ENCODE measurements at places on chromosomes 1 and 21.

DNA sequence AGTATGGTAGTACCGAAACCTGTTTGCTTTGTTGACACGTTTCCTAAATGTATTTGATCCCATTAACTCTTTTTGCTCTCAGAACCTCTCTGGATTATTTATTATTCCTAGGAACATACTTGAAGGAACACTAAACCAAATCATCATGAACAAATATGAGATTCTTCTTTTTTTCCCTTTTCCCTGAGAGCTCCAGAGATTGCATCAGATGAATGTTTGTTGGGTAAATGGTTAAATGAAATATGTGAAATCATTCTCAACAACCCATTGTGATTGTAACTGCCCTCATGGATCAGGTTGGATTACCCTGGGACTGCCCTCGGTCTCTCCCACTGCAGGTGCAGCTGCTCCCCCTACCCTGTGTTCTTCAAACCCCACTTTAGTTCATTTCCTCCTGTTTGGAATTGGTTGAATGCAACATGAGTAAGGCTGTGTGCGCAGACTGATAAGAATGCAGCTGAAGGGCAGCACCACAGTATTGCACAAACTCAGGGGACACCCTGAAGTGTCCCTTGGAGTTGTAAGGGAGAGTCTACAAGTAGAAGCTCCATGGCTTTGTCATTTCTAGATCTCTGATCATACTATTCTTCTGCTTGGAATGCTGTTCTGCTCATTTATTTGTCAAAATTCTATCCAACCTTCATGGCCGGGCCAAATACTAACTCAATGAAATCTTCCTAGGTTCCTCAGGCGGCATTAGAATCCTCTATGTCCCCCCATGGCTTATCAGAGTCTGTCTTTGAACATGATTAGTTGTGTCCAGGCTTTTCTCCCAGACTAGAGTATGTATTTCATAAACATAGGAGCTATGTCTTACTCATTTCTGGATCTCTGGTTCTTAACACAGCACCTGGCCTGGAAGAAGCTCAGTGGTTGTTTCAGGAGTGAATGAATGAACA is 47.1 kb upstream of the NEK2 start:
- DNase-seq, result no peak

- peak; percentile 13 for DNase-seq
Observed at GRCh38 chr1:97989094-97989680, 68.4 kb upstream of the DPYD start.

DNA sequence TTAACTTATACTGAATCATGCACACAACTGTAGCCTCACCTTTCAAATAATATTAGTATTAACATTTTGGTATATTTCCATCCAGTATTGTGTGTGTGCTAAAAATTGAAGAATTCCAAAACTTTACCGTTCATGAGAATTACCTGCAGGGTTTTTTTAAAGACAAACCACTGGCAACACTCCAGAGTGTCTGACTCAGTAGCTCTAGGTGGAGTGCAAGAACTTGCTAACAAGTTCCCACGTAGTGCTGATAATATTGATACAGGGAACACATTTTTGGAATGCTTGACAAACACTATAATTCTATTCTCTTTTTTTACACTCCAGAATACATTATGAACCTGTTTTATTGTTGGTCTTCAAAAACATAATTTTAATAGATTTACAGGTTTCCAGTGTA is 27.7 kb upstream of the SLC5A9 start:
- no peak for DNase-seq

GRCh38 chr21:29034678-29035077 is 10.2 kb downstream of the USP16 start:
- no peak for DNase-seq

GRCh38 chr21:14284481-14284880 is 68.5 kb downstream of the RBM11 start:
- no peak for DNase-seq

DNA sequence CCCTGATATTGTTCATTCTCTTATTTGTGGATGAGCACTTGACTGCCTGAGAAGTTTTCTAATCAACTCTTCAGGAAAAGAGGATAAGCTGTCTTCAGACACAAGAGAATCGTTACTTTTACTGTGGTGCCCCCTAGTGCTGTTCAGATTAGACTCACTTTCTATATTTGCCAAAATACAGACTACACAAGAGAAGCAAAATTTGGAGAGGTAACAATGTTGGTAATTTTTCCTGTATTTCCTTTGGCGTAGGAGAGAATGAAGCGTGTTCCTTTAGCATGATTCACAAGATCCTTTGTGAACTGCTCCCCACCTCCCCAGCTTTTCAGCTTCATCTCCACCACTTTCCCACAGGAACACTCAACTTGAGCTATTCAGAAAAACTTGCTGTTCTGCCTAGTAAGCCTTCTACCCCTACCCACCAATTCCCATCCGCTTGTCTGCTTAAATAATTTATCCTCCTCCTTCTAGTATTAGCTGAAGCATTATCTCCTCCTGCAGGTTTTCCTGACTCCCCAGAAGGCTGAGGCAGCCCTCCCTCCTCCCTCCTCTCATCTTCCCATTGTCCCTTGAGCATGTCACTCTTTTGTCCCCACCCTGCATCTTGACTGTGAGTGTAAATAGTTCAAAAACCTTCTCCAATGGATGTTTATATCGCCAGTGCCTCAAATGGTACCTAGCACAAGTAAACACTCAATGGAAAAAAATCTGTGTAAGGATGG is 4.5 kb downstream of the TNFSF4 start:
- peak; percentile 88 for DNase-seq

DNA sequence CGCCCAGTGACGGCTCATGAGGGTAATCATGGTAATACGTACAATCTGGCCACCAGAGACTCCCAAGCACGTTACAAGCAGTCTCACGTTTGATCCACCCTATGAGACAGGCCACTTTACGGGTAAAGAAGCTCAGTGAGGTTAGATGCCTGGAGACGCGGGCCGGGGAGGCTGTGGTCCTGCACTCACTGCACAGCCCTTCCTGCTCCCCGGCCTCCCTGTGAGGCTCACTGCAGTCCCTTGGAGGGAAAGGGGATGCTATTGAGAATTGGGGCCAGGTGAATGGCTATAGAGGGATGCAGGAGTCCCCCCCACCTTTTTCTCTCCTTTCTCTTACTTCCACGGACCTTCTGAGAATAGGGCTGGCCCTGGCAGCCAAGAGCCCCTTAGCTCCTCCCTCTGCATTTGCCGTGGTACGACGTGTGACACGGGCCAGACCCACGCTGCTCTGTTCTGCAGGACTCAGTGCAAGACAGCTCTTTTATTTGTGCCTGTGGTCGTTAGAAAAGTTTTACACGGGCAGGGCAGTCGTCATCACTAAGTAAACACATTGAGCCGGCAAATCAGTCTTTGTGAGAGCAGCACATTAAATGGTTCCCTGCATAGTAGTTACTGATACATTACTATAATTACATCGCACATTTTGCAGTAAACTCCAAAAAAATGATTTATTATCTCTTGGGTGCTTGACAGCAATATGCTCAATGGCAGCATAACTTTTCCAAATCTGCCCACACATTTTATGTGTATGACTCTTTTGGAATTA is 18.8 kb downstream of the KIF26B start:
- DNase-seq, result peak; percentile 50

- no peak for DNase-seq
Observed at GRCh38 chr1:1170215-1171091, 3.2 kb upstream of the TTLL10 start.

- peak; percentile 75 for DNase-seq
Observed at GRCh38 chr1:53729456-53730223, 9.3 kb downstream of the GLIS1 start.

DNA sequence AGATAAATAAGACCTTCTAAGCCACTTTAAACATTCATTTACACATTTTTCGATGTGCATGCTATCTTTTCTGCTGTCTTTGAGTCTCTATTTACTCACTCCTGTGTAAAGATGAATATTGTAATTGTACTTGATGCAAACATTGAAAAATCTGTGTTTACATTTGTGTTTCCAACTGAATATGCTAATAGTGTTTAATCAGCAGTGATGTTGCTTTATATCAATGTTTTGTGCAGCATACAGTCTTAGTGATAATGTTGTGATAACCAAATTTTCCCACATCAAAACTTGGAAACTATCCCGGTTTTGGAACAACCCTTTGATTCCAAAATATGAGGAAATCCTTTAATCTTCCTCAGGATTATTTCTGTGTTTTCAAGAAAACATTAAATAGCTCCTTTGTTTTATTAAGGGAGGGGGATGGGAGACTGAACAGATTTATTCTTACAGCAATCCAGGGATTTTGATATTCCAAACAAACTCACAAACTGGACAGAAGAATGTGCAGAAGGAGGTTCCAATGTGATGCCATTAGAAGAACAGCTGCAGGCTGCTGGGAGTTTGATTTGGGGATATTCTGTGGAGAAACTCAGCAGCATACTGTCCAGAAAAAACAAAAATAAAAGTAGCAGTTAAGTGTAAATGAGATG is 248.0 kb downstream of the S1PR1 start:
- no peak for DNase-seq

DNA sequence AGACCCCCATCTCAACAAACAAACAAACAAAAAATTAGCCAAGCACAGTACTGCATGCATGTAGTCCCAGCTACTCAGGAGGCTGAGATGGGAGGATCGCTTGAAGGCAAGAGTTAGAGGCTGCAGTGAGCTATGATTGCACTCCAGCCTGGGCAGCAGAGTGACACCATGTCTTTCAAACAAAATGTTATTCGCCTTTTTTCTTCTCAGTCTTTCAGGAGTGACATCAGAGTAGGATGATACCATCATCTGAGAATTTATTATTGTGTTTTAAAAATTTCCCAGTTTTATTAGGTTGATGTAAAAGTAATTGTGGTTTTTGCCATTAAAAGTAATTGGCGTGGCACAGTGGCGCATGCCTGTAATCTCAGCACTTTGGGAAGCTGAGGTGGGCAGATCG is 10.8 kb downstream of the PARK7 start:
- no peak for DNase-seq

GRCh38 chr1:243718022-243718421 is 132.0 kb downstream of the AKT3 start:
- no peak for DNase-seq

DNA sequence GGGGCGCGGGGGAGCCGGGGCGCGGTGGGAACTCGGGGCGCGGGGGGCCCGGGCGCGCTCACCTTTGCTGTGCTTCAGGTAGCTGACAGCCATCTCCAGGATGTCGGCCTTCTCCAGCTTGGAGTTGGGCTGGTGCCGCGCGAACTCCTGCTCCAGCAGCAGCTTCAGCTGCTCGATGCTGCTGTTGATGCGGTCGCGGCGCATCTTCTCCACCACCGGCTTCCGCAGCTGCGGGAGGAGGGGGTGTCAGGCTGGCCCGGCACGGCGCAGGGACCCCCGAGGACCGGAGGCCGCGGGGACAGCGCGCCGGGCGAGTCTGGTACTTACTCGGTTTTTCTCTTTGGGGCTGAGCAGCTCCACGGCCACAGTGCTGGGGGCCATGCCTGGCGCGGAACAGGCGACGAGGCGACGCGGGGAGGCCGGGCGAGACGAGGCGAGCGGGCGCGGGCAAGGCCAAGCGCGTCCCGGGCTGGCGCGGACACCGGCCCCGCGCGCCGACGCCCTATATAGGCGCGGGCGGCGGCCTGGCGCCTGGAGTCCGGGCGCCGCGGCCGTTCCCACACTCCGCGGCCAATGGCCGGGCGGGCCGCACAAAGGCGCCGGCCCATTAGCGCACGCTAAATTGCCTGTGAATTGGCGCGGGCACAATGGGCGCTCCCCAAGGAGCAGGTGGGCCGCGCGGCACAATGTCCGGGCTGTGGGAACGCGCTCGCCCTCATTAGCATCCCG is at the start of gene HES5:
TSS of gene HES5 (minus strand) at position 480 of the 729 bp plus-strand sequence. CDS start at position 381, 99 bp downstream.
- DNase-seq, result no peak

DNA sequence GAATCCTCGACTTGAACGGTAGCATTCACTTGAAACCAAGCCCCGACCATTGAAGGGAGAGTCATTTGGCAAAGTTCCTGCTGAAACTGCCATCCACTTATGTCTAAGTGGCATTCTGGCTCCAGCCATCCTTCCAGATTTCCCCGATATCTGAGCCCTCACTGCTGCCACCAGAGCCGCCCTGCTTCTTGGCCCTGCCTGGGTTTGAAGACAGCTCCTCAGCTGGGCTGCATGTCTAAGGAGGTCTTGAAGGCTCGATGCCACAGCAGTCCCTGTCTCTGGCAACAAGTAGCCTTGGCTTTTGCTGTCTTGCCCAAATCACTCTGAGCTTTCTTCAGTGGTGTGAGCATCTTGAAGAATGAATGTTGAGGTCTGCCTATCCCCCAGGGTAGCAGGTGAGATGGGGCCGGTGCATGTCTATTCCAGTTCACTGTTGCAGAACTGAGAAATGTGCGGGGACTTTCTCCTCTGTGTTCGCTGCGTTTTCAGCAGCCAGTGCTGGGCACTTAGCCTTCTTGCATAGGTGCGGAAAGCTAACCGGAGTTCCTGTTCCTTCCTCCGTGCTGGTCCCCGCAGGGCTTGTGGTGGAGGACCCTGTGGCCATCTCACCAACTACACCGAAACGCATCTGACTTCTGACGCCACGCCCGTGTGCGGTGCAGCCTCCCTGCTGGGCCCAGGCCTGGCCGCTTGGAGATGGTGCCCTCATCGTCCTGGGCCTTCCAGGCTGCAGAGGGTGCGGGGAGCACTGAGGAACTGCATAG is 29.2 kb downstream of the MAN1C1 start:
- no peak for DNase-seq

GRCh38 chr1:206563367-206564207 is 48.7 kb downstream of the EIF2D start:
- no peak for DNase-seq

DNA sequence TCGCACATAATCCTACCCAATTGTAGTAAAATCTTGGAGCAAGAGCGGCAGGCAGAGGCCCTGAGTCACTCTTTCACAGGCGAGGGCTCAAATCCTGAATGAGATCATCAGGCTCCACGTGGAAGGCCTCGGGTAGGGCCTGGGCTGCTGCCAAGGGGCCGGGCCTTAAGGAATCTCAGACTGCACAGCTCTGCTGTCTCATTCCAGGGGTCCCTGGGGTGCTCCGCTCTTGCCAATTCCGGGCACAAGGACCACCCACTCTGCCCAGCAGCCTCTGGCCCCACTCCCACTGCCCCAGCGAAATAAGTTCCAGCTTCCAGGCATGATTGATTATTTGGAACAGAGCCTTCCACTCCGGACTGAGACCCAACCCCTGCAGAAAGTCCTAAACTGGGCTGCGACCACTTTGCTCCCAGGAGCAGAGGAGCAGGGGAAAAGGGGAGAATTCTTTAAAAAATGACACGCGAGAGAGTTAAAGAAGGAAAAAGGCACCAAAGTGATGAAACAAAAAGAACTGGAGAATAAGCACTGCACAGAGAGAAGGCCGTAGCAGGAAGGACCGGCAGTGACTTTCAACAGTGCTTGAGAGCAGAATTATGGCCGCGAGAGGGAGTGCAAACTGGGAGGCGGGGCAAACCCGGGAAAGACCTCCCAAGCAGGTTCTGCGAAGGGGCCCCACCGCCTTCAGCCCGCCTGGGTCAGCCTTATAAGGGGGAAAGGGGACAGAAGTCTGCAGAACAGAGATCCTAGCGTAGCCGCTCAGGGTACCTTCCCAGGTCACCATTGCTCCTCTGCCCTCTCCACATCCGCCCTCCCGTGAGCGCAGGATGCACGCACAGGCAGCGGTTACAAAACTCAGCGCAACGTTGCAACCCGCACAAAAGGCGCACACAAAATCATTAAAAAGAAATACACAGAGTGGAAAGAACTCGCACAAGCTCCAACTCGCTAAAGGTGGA is 2.0 kb downstream of the ADAMTS1 start:
- peak; percentile 98 for DNase-seq

- peak; percentile 48 for DNase-seq
Observed at GRCh38 chr1:201376464-201377374, 761 bp downstream of the TNNT2 start.
